CD4-positive, alpha-beta T cell treated with Interleukin-4 for 4 hours (primary cell): ENCODE measurements at places on chromosomes 3 and 15.
A peak's percentile ranks its signal among the peaks of the same experiment; 100 is the strongest.

DNA sequence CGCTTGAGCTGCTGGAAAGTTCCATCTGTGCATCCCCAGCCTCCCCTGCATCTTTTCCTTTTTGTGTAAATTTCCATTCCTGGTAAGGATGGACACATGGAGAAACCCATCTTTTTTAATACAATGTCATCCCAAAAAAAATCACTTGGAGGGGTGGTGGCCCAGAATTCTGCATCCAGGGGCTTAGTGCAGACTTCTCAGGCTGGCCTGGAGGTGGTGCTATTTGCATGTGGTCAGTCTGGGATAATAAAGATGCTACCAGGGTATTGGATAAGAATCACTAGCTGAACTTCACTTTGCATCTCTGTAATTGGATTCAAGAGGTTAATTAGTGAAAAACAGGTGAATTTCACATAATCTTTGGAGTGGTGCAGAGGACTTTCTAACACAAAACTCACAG, 1.8 kb upstream of the ZSCAN2 start:
- DNase-seq: peak; percentile 20

DNA sequence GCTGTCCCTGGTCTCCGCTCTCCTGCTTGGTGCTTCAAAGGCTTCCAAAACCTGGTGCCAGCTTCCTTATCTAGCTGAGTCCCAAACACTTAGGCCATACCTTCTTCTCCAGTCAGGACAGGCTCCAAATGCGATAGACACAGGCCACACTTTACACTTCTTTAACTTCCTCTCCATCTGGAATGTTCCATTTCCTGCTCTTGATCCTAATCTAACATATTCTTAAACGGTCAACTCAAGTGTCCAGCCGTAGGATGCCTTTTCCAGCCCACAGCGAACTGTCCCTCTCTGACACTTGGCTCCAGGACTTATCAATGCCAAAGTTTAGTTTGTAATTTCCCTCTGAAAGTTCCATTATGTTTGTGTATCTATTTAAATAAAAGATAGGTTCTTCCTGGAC, 19.2 kb upstream of the PLA2G4F start:
- DNase-seq: no peak

DNA sequence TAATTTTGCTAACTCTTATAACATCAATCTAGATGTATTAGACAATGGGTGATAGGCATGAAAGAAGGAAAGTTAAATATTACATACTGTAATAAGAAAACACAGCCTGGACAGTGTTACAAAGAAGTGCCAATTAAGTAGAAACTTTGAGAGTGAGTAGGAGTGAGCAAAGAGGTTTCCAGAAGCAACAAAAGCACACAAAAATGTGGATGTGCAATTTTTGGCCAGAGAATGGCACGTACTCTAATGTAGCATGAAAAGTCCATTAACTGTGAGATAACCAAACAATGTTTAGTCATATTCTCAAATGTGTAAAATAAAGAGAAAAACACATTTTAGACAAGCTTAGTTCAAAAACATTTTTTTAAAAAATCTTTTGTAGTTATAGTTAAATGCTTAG, 567.3 kb downstream of the ROBO1 start:
- no peak for DNase-seq

GRCh38 chr15:90008607-90009006, 7.5 kb downstream of the ZNF710 start:
- no peak for DNase-seq

DNA sequence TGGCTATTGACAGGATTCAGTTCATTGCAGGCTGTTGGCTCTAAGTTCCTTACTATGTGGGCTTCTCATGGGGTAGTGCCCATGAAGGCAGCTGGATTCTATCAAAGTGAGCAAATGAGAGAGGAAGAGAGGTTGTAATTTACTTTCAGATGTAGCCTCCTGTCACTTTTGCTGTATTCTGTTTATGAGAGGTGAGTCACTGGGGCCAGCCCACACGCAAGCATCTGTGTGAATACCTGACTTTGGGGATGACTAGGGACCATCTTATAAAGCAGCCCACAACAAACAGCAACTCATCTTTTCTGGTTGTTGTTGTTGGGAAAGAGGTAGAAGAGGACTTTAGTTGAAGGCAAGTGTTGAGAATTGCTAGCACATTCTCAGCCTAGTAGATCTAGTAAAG, 506.3 kb upstream of the GRM7 start:
- no peak for DNase-seq

- no peak for DNase-seq
Measured at GRCh38 chr15:89384176-89384604, 49.6 kb upstream of the POLG start.

- DNase-seq: no peak
Measured at GRCh38 chr15:57708047-57708446, 1.5 kb downstream of the POLR2M start.

- DNase-seq: no peak
Measured at GRCh38 chr15:95296643-95297042, 1033.9 kb upstream of the NR2F2 start.

DNA sequence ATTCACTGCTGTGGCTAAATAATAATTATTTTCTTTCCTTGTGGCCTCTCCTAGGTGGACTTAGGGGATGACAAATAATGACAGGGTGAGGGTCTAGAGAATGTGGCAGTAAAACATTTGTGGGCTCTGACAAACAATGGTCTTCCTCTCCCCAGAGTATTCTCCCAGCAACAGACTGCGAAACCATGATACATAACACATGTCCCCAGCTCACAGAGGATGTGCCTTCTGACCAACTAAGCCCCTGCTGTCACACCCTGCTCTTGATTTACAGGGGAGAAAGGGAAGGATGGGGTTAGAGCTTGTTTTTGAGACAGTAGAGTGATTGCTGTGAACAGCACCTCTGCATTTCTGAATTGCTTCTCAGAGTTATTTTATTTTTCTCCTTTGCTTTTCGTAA, 116.6 kb upstream of the CTDSPL start:
- DNase-seq: no peak

- DNase-seq: no peak
Measured at GRCh38 chr3:194328053-194328657, 23.0 kb downstream of the CPN2 start.

DNA sequence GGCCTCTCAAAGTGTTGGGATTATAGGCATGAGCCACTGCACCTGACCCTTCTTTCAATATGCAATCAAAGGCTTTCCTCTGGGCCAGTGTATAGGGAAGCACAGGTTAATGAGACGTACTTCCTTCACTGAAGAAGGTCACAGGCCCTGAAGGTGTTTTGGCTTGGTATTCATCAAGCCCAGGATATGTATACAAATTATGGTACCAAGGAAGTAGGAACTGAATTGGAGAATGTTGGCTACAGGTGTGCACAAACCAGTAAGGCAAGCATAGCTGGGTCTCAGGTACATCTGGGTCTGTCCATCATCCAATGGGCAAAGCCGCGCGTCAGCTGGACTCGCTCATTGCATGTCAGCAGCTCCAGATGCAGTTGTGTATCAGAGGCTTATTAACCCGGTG, 237.9 kb downstream of the ADAMTS17 start:
- DNase-seq: no peak

DNA sequence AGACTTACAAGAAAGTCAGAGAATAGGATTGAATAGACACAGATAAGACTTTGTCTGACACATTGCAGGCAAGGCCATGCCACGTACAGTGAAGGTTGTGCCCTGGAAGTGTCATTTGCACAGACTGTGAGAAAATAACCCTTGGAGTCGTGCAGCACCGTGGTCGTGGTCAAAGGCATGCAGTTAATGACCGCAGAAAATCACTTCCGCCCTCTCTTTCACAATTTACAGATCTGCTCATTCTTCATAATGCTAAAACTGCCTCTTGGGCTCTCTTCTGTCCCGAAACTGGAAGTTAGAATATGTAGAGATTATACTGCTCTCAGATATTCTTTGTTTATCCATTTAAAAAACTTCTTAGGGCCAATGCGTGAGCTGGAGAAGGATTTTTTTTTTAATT, 73.2 kb upstream of the CTXND1 start:
- no peak for DNase-seq

- no peak for DNase-seq
Measured at GRCh38 chr15:97791824-97792792, 168.4 kb upstream of the ARRDC4 start.

- DNase-seq: no peak
Measured at GRCh38 chr3:125624341-125624740, 29.0 kb upstream of the OSBPL11 start.

DNA sequence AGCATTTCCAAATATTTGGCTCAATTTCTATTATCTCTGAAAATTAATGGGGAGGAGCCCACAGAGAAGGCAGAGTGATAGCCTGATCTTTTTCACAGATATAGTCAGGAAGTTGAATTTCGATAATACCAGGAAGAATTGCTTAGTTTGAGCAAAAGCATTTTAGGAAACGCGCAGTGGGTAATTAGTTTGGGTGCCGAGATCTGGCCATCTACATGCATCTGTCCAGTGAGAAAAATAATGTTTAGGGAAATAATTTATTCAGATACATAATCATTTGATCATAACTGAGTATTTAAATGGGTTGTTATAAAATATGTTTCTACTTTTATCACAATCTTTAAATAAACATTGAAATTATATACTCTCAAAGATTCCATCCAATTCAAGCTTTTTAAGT, 653.9 kb downstream of the RBMS3 start:
- no peak for DNase-seq

GRCh38 chr3:32495609-32496008, 7.0 kb downstream of the CMTM6 start:
- no peak for DNase-seq

GRCh38 chr3:179526989-179527391, 35.7 kb upstream of the ACTL6A start:
- no peak for DNase-seq

DNA sequence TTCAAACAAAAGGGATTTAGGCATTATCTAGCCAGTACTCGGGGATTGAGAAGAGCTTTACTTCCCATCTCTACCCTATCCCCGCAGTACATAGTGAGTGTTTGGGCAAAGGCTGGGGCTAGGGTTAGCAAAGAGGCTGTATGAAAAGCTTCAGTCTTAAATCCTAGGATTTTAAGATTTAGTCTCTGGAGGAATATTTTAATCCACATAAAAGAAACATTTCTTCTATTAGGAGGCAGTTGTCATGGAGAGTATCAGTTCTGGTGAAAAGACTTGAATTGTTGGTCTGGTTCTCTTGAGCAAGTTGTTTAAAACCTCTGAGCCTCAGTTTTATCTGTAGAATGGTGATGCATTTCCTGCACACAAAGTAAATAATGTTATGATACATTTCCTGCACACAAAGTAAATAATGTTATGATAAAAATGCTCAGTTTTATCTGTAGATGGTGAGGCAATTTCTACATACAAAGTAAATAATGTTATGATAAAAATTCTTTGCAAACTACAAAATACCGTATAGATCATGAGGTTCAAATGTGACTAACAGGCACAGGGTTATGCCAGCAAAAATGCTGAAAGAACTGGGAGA, 53.9 kb upstream of the ZBED2 start:
- no peak for DNase-seq

DNA sequence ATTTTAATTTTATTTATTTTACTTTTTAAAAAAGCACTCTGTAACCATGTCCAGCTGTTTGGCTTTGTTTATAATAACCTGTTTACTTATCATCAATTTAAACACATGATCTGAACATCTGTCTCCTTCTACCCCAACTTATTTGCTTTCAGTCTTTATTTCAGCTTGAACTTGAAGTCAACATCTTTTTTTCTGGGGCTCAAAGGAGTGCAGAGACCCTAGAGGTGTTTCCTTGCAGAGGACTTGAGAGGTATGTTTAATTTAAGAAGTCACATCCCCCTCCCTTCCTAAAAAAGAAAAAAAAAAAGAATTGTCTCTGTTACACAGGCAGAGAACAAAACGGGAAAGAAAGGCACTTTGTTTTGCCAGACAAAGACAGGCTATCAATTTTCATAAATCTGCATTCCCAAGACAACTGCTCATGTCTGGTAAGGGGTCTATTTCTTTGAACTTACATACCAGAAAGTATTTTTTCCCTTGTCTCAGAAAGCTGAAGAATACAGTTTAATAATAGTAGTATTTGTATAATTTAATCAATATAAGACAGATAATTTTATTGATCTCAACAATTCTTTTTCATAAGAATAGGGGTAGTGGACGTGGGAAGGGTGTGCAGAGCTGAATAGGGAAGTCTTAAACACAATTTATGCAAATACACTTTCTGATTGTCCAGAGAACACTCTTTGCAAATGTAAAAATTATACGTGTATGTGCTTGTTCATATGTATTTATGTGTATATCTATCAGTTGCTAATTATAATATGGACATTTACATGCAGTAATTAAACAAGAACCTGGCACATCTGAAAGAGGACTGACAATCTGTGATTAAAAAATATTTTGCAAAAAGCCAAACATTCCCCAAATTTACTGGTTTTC, 109.7 kb upstream of the PDZRN3 start:
- DNase-seq: no peak
